Fibroblast of gingiva (primary cell): ENCODE measurements at places on chromosomes 16 and 17.

- no peak for DNase-seq
Observed at GRCh38 chr16:65196420-65197075, 74.7 kb upstream of the CDH11 start.

- no peak for DNase-seq
Observed at GRCh38 chr16:12321311-12321842, 344.8 kb downstream of the SNX29 start.

GRCh38 chr17:75824666-75825065 is 19.5 kb downstream of the UNC13D start:
- no peak for DNase-seq

DNA sequence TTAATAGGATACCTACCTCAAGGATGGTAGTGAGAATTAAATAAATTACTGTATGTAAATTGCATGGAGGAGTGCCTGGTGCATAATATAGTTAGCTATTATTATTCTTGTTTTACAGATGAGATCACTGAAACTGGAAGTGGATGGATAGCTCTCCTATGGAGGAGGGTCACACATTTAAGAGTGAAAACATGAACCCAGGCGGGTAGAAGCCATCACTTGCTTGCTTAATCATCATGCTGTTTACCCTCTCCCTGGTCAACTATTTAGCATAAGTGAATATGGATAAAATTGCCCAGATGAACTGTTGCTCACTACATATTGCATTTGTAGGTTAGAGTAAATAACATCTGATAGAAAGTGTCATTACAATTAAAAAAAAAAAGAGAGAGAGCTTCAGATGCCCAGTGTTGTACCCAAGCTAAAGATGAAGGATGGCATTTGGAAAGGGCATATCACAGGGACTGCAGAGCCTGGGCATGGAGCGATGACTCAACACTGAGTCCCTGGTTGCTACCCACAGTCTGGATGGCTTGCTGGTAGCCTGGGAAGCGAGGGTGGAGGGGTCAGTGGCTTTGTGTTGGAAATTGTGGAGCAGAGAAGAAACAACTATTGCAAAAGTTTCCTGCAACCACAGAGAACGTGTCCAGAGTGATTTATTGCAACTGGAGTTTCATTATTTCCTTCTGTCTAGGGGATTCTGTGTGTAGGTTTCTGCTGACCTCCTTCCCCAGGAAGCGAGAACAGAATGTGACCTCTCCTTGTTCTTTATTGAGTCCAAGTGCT is 414.4 kb downstream of the SHISA9 start:
- peak; percentile 2 for DNase-seq

- DNase-seq = no peak
Observed at GRCh38 chr17:78268191-78268874, 36.9 kb downstream of the TMEM235 start.

DNA sequence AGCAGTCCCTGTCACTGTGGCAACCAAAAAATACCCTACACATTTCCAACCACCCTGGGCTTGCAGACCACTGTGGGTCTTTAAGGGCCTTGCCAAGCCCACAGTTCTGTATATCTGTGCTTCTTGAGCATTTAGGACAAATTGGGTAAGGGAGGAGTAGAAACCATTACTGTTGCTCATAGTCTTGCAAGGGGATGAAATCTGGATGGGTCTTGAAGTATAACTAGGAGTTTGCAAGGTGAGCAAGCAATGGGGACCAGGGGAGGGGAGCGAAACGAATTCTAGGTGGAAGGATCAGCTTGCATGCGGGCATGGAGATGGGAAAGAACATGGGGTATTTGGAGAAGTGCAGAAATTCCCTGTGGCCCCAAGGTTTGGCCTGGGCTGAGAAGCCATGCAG is 202.9 kb downstream of the RAB11FIP4 start:
- DNase-seq = no peak

DNA sequence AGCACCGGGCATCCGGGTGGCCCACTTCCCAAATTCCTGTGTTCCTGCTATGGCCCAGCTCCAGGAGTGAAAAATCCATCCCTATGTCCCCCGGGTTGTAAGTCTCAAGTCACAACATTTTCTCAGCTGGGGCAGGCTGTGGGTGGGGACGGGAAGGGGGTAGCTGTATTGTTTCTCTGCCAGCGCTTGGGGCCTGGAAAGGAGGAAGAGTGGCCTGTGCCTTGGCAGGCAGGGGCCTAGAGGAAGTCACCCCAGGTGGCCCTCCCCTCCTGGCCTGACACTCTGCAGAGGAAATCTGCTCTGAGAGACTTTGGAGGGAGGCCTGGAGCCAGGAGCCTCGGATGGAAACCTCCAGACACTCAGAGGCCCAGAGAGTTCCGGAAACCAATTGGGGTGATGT is 10.6 kb upstream of the SCN4A start:
- no peak for DNase-seq

DNA sequence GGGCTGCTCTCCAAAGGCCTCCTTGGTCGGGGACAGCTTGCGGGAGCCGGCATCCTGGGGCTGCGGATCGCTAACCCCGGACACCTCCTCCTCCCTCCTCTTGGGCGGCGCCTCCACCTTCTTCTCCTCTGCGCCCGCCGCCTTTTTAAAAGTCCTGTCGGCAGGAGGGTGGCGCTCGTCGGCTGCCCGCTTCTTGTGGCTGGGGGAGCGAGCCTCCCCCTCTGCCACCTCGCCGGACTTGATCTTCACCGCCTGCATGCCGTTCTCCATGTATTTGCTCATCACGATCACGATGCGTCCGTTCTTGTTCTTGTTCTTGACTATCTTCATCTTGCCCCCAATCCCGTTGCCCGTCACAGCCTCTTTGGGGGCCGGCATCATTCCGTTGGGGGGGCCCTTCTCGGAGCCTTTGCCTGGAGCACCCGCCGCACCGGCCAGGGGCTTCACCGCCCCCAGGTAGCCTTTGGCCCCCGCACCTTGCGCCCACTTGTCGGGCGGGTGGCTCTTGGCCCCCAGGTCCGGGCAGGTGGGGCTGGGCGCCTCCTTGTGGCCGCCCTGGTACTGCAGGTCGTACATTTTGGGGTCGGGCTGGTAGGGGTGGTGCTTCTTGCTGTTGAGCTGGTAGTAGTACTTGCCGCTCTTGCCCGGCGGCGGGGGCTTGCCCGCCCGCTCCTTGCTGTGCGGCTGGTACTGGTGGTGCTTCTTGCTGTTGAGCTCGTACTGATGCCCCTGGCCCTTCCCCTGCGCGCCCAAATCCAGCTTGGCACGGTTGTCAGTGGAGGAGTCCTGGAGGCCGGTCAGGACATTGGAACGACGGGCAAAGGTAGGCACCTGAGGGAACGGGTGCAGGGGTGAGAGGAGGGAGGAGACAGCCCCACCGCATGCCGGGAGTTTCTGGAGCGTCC is 4.4 kb downstream of the CBX4 start:
- DNase-seq = no peak
